Cardiac atrium fibroblast (primary cell): ENCODE measurements at places on chromosomes 3 and 15. TPM values are rescaled to one million over a fixed set of nuclear protein-coding genes. Genes with fewer than 3 reads are reported as not detected.

Gene NRG4
- total RNA-seq: not detected in 2 replicates

Gene SCAPER
- total RNA-seq: 6.9 and 22.2 TPM in 2 replicates

Gene LOXL1
- 167 and 177 TPM in 2 replicates for total RNA-seq

Gene CTSH
- total RNA-seq: 0.49 and 12.6 TPM in 2 replicates

Gene RTP1
- not detected in 2 replicates for total RNA-seq

Gene POLQ
- total RNA-seq: 0.36 and 0.97 TPM in 2 replicates

Gene PARP3
- 20.4 and 31.6 TPM in 2 replicates for total RNA-seq

Gene CHL1
- not detected in 2 replicates for total RNA-seq

Gene KCTD6
- 7.4 and 14.7 TPM in 2 replicates for total RNA-seq

Gene RPS27L
- total RNA-seq: 101 and 203 TPM in 2 replicates

Gene THRB
- total RNA-seq: 1.6 TPM in 2 replicates

Gene GMPPB
- total RNA-seq: 30.0 and 36.6 TPM in 2 replicates

Gene KBTBD8
- total RNA-seq: 0.97 and 2.0 TPM in 2 replicates

Gene LMAN1L
- 0.36 TPM in 1 of 2 replicates, not detected in the other for total RNA-seq

Gene ADAMTS7
- total RNA-seq: 16.8 and 19.9 TPM in 2 replicates

Gene CFAP100
- not detected in 2 replicates for total RNA-seq

Gene ARRDC4
- 16.2 and 25.3 TPM in 2 replicates for total RNA-seq

Gene ARHGAP11A
- 6.3 and 7.6 TPM in 2 replicates for total RNA-seq

Gene RBP2
- total RNA-seq: not detected in 2 replicates

Gene GOLGA6L4
- total RNA-seq: 0.16 and 0.54 TPM in 2 replicates

Gene CCR5
- total RNA-seq: not detected in 2 replicates

Gene IGSF10
- 2.1 and 3.4 TPM in 2 replicates for total RNA-seq

Gene GPR62
- not detected in 2 replicates for total RNA-seq

Gene PLSCR5
- not detected in 2 replicates for total RNA-seq

Gene SOX14
- not detected in 2 replicates for total RNA-seq

Gene ACTRT3
- 2.1 and 7.2 TPM in 2 replicates for total RNA-seq

Gene ZNF620
- total RNA-seq: 0.72 and 1.9 TPM in 2 replicates

Gene TMCO5A
- not detected in 2 replicates for total RNA-seq

Gene NTRK3
- total RNA-seq: 0.16 and 2.3 TPM in 2 replicates

Gene SLC22A13
- total RNA-seq: not detected in 2 replicates

Gene SLC12A8
- total RNA-seq: 3.4 and 4.0 TPM in 2 replicates

Gene CD80
- total RNA-seq: not detected in 2 replicates

Gene ATP8B4
- total RNA-seq: 0.18 and 0.49 TPM in 2 replicates

Gene ANKRD34C
- not detected in 2 replicates for total RNA-seq

Gene TMEM207
- not detected in 2 replicates for total RNA-seq
